Stimulated activated CD8-positive, alpha-beta memory T cell treated with anti-CD3 and anti-CD28 coated beads, Interleukin-15, amount 100 ng/mL, for 4 hours (primary cell): ENCODE measurements at places on chromosomes 4 and X.

DNA sequence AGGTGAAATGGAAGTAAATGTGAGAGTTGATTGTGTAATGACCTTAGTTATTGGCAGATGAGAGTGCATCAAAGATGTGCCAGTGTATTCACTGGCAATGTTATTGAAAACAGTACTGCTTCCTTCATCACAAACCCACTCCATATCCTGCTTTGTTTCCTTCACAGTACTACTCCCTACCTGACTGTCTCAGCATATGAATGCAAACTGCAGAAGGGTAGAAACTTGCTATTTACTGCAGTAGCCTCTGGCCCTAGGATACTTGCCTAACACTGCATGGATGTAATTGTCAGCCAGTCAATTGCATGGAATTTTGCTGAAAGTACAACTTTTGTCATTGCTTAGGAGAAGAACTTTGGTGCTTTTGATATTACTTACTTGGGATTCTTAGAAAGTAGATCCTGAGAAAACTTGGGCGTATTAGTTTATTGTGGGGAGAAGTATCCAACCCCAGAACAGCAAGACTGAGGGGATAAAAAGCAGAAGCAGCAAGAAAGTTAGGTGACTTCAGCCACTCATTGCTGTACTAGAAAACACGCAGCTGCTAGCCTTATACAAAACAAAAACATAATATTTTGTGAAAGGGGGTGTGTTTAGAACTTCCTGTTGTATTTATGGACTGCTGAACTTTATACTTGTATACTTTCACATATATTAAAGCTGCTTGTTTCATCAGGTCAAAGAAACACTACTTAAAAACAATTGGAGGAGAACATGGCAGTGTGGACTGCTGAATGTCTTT lies 219.0 kb downstream of the CCNG2 start:
- no peak for DNase-seq

DNA sequence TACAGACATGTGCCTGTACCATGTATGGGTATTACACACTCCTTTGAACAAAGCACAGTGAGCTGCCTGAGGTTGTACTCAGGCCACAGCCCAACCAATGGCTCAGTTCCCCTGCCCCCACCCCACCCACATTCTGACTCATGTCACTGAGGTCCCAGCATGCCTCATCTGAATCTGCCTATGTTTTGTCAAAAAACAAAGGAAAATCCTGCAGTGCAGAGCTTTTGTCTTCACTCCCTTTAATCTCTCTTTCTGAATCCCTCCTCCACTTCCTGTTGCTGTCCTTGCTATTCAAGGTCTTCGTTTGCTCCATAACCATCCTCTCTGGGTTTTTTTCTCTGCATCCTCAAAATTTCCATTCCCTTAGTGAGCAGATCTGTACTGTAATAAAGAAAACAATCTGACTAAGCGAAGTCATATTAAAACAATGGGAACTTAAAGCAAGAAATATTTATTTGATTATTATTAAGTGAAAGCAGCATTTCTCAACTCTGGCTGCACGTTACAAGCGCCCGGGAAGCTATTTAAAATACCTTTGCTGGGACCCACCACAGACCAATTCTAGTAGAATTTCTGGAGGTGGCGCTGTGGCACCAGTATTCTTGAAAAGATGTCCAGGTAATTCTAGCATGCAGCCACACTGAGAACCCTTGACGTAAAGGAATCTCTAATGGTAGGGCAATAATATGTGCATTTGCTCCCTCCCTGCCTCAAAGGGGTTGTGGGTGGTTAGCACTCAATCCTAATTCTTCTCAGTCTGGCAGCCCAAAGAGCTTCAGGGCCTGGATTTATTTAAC lies 8.7 kb downstream of the GUCY2F start:
- no peak for DNase-seq

DNA sequence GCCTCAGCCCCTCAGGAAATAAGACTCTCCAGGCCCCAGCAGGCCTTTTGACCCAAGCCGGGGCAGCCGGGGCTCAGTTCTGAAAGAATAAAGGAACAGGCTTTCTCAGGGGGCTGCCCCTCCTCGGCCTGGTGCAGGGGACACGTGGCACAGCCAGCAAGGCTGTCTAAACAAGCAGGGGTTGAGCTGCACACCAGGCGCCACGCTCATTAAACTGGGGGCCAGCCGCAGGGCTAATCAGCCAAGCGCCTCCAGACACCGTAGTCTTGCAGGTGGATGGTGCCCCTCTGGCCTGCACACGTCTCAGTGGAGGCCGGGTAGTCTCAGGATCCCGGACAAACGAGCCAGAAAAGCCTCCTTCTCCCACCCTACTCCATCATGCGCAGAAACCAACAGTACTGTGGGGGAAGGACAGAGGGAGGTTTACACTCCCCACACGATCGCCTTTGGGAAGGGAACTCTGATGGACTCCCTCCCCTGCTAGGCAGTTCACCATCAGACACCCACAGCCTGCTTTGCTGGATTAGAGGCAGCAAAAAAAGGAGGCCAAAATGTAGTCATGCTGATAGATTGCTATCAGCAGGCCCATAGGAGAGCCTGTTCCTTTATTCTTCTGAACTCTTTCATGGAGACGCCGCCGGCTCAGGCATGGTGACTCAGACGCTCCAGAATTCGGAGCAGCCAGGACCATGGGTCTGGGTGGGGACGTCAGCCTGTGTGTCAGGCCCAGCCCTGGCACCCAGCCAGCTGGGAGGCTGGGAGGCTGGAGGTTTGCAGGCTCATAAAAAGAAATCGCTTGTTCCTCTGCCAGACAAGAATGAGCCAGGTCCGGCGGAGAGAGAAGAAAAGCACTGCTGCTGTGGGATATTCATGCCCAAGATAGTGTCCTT lies 342.4 kb downstream of the BCOR start:
- DNase-seq = no peak

GRCh38 chrX:44903830-44904530 lies 31.0 kb downstream of the KDM6A start:
- no peak for DNase-seq

DNA sequence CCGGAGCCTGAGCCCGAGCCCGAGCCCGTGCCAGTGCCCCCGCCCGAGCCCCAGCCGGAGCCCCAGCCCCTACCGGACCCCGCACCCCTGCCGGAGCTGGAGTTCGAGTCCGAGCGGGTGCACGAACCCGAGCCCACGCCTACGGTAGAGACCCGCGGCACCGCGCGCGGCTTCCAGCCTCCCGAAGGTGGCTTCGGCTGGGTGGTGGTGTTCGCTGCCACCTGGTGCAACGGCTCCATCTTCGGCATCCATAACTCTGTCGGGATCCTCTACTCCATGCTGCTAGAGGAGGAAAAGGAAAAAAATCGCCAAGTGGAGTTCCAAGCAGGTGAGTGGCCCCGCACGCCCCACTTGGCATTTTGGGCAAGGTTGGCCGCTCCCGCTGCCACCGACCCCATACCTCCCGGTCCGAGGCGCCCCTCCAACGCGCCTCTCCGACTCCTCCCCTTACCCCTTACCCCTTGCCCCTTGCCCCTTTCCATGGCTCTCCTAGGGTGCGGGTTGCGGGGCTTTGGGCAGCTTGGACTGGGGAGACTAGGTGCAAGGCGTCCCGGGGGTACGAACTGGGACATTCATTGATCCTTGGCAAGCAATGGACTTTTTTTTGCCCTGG lies 553 bp downstream of the SLC16A2 start:
- no peak for DNase-seq

DNA sequence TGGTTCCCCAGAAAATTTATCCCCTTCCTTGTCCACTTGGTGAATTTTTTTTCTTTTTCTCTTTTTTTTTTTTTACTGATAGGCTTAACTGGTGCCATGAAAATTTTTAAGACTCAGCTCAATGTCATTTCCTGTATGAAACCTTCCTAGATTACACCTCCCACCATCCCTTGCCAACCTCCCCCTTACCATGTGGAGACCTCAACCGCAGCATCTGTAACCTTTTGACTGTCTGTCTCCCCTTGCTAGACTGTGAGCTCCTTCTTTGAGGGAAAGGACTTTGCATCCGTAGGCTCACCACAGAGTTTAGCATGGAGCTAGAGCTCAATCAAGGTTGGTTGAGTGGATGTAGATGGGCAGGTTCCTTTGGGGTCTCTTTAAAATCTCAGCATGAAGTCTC lies 5.2 kb upstream of the PGRMC1 start:
- DNase-seq = no peak

DNA sequence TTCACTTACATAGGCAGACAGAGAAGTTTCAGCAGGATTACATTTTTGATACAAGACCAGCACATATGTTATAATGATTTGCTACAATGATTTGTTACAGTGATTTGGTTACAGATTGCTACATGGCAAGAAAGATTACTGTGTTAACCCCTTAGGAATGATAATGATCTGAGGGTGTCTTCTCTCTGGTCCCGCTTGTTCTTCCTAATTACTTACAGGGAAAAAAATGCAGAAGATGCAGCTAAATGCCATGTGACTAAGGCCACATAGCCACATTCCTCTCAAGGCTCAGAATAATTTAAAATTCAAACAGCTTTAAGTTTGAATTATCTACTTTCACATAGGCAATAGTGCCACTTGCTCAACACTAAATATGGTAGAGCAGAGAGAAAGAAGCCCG lies 9.7 kb upstream of the LAP3 start:
- DNase-seq = no peak

GRCh38 chrX:22634083-22634482 lies 361.4 kb downstream of the CBLL2 start:
- no peak for DNase-seq

- no peak for DNase-seq
Measured at GRCh38 chr4:124839786-124840390, 127.4 kb upstream of the ANKRD50 start.

GRCh38 chr4:9964879-9965278 lies 56.4 kb downstream of the SLC2A9 start:
- DNase-seq = no peak

- DNase-seq = no peak
Measured at GRCh38 chr4:26611885-26612284, 28.0 kb downstream of the TBC1D19 start.

- no peak for DNase-seq
Measured at GRCh38 chr4:136731025-136731424, 801.3 kb downstream of the PCDH18 start.

GRCh38 chr4:106320235-106320634 lies 3.9 kb downstream of the AIMP1 start:
- no peak for DNase-seq

DNA sequence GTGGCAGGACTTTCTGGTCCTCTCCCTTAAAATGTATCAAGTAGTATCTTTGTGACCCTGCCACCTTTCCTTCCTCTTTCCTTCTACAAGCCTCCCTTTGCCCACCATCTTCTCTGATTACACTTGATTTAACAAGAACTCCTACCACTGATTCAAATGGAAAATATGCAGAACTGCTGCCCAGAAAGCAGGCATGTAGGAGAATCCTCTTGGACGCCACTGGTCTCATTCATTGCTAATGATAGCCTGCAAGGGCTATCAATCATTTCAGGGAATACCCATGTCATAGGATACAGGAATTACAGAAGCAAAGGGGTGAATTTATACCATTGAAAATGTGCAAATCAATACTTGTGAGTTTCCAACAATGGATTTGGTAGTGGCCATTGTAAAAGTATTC lies 294.6 kb upstream of the NRK start:
- no peak for DNase-seq

- DNase-seq = no peak
Measured at GRCh38 chrX:71909956-71910355, 689 bp upstream of the NHSL2 start.

DNA sequence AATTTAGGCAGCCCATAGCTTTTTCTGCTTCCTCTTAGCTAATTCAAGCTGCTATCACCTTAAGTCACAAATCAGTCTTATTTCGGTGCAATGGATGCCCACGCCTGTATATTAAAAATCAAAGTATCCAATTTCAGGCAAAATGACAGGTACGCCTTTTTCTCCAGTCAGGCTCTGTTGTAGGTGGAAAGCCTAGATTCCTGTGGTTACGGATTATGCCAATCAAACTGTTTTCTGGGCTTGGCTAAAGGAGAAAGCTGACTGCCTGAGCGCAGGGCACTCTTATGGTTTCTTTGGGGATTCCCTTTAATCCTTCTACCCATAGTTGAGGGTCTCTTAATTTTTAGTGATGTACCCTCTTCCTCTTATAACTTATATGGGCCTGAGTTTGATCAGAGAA lies 550.5 kb downstream of the PDHA2 start:
- no peak for DNase-seq

- no peak for DNase-seq
Measured at GRCh38 chrX:122055979-122056715, 1008.7 kb downstream of the GLUD2 start.

DNA sequence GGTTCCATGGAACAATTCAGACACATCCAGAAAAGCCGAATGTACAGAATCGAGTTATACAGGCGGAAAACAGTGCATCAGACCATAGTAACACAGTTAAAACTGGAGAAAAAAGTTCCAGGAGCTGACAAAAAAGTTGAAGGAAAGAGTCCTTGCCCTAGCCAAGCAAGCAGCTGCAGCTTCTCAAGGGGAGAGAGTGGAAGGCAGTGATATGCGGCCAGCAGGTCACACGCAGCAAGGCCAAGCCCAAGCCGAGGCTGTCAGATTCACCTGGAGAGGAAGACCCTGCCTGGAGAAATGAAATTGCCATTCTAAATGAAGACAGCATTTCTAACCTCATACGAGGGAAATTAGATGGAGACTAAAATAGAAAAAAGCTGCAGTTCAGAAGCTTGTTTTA lies 55.8 kb downstream of the RGS12 start:
- DNase-seq = no peak

- DNase-seq = no peak
Measured at GRCh38 chr4:26088433-26088928, 174.5 kb downstream of the SMIM20 start.

DNA sequence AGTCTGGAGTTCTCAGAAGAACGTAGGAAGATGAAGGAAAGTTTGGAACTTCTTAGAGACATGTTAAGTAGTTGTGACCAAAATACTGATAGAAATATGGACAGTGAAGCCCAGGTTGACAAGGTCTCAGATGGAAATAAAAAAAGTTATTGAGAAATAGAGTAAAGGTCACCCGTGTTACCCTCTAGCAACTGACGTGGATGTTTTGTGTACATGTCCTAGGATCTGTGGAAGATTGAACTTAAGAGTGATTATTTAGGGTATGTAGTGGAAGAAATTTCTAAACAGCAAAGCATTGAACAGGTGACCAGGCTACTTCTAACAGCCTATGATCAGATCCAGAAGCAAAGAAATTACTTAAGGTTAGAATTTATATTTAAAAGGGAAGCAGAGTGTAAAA lies 1020.4 kb downstream of the FSTL5 start:
- DNase-seq = no peak

- no peak for DNase-seq
Measured at GRCh38 chr4:114435116-114435515, 163.5 kb upstream of the UGT8 start.

DNA sequence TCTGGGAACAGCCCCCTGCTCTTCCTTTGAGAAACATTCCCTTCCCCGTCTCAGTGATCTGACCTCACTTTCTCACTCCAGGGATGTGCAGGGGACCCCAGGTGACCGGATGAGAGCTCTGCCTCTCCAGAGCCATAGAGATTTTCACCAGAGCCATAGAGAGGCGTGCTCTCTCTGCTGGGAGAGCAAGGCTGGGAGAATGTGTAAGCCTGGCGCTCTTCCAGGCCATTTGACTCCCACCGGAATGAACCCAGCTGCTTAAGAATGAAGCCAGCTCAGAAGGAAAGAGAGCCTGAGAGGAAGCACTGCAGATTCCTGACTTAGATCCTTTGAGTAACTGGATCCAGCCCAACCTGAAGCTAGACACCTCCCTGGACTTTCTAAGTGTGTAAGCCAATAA lies 106.4 kb downstream of the DHX15 start:
- DNase-seq = no peak

- no peak for DNase-seq
Measured at GRCh38 chrX:30864383-30864785, 24.7 kb downstream of the TAB3 start.

GRCh38 chr4:176360446-176360845 lies 40.7 kb downstream of the SPCS3 start:
- no peak for DNase-seq

- DNase-seq = no peak
Measured at GRCh38 chrX:19183761-19184477, 61.7 kb upstream of the ADGRG2 start.
